ENCODE measurements at places on chromosomes 12 and 14.

DNA sequence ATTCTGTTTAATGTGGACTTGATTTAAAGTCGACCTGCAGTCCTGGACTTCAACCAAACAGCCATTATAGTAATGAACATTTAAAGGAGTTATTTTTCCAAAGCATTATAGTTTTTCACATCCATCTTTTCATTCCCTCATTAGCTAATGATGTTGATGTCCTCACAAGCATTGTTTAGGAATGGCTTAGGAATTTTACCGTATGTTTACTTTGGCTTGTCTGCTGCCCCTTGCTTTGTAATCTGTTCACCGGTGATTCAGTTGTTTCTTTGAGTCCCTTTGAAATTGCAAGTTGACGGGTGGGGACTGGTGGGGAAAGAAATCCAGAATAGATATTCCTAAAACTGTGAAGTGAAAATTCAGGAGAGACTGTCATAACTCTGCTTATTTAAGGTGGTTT, 25.4 kb downstream of the PRKCH start:
- peak; percentile 84 for DNase-seq

DNA sequence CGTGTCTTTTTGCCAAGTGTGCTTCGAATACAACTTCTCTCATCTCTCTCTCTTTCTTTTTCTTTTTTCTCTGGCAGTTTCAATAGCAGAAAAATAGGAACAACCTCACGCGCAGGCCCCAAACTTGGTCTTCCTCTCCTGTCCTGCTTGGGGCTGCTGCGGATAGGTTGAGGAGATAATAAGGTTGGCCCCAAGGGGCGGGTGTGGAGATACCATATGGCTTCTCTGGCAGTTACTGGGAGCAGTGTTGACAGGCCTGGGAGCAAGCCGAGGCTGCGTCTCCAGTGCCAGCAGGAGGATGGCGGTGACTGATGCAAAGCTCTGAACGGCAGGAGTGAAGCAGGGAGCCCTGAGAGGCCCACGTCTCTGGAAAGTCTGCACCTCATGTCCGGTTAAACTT, 89.5 kb upstream of the MANSC4 start:
- DNase-seq: no peak

- DNase-seq: no peak
These were observed 226.0 kb downstream of the SNAPC1 start for GRCh38 chr14:61988240-61988639.

DNA sequence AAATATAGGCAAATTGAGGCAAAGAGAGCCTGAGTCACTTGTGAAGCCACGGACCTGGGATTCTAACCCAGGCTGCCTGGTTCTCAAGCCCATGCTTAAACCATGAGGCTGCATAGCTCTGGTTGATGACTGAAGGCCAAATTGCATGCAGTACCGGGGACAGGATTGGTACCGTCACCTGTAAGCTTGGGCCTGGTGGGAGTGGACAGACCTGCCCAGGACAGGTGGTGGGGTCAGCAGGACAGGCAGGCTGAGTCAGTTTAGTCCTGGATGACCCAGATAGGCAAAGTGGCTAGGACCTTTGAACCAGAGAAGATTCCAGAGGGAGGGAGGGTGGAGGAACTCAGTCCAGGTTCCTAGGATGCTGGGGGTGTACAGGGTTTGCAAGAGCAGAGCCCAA, 25.8 kb downstream of the RIN3 start:
- no peak for DNase-seq

DNA sequence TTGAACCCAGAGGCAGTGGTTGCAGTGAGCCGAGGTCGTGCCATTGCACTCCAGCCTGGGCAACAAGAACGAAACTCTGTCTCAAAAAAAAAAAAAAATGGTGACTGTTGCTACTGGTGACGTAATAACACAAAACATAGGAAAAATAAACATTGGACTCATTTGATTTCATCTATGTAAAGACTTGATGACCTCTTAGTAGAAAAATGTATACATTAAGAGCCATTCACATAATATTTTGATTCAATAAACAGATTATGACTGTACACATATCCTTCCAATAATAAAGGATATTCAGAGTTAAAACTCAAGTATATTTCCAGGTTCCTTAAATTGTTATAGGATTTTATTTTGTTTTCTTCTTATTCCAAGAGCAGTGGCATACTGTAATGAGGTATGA, 65.7 kb upstream of the AEBP2 start:
- no peak for DNase-seq

DNA sequence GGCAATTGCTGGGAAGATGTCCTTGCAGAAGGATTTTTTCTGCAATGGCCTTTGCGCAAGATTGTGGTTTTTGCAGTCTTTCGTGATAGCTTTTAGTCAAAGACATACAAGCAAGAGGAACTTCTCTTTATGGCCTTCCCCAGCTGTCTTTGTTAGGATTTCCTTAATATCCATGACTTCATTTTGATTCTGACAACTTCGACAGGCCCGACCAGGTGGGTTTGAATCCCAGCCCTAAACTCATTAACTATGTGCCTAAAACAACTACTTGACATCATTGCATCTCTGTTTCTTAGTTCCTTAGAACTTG, 13.3 kb upstream of the VRK1 start:
- DNase-seq: no peak

DNA sequence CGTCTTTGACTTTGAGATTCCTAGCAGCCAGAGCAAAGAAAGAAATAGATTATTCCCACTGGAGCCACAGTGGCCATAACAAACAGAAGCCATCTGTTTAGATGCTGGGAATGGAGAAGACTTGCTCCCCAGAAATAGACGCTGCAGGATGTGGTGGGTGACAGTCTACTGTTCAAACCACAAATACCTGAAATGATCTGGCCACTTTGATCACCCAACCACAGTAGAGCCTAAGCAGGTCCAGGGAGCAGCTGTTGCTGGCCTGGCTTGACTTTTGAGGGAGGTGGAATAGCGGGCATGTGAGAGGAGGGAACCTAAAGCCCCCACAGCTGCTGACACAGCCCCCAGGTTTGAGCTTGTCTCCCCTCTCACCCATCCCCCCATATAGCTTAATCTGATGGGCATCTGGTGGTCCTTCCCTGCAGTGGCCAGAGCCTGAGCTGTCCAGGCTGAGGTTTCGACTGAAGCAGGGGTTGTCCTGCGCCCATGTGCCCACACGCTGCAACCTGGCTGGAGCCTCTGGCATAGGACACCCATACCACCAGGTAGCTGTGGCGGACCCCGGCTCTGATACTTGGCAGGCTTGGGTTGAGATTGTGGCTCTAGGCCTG, 38.7 kb downstream of the SH2B3 start:
- no peak for DNase-seq

- DNase-seq: no peak
These were observed 168.5 kb upstream of the RTL1 start for GRCh38 chr14:101072070-101072469.

DNA sequence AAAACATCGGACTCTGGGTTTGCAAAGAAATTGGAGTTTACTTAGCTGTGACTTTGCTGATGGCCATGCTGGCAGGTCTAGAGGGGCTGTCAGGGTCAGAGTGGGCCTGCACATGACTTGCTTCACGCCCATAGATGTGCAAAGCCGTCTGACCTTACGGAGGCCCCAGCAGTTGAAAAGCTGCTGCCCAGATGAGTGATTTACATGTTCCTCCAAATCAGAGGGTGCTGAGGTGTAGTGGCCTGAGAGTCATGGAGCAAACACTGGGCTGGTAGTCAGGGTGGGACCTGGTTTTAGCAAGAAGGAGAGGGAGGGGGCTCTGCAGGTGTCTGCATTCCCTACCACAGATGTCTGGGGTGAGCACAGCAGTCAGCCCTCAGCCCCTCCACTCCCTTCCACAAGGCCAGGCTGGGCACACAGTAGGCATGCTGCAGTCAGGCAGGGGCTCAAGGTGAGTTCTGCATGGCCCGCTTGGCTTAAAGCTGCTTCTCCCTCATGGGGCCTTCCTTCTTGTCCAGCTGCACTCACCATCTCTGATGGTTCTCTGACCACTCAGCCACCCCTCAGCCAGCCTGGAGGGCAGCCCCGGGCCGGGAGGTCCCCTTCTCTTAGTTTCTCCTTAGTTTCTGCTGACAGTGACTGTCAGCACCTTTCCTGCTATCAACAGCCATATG, 34.2 kb upstream of the EML1 start:
- no peak for DNase-seq

GRCh38 chr14:90400904-90401561, 4.2 kb downstream of the CALM1 start:
- no peak for DNase-seq

DNA sequence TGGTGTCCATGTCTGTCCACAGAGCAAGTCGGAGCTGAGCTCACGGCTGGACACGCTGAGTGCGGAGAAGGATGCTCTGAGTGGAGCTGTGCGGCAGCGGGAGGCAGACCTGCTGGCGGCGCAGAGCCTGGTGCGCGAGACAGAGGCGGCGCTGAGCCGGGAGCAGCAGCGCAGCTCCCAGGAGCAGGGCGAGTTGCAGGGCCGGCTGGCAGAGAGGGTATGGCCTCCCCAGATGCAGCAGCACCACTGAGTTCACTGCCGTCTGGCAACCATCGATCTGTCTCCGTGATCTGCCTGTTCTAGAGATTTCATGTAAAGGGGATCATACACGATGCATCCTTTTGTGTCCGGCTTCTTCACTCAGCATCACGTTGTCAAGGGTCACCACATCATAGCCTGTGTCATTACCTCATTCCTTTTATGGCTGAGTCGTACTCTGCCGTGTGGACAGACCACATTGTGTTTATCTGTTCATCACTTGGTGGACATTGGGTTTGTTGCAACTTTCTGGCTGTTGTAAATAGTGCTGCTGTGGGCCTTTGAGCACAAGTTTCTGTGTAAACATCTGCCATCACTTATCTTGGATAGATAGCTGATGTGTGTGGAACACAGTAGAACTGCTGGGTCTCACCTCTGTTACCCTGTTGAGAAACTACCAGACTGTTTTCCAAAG, 21.9 kb downstream of the HIP1R start:
- DNase-seq: no peak

GRCh38 chr12:56188131-56188777, 1.0 kb downstream of the SMARCC2 start:
- no peak for DNase-seq

DNA sequence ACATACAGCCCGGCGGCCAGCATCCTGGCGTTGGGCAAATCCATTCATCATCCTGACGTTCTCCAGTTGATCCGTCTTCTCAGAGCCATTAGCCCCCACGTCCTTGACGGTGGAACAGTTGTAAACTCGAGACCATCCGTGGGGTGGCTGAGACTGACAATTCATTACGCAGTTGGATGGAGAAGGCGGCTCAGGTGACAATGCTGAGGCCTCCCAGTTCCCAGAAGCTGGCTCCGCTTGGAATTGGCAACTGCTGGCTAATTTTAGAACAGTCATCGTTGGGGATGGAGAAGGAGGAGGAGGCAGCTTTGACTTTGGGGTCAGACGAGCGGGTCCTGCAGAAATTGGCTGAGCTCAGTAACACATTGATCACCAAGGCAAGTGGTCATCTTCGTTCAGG, 186.5 kb downstream of the PHETA1 start:
- DNase-seq: no peak

GRCh38 chr12:131363841-131364495, 346.9 kb upstream of the SFSWAP start:
- DNase-seq: no peak

DNA sequence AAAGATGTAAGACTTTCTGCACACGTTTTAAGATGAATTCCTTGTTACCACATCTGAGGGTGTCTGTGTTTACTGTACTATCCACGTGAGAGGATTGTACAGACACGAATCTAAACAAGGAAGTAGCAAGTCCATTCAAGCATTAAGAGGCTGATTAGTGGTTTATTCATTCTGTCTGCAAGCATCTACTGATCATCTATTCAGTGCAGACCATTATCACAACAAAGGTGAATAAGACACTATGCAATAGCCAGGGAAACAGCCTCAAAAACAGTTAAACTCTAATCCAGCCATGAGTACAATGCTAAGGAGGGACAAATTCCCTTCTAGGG, 111.6 kb upstream of the PZP start:
- no peak for DNase-seq

All from dermis microvascular lymphatic vessel endothelial cell (primary cell).